CD4-positive, alpha-beta T cell treated with Interleukin-10 for 1 hour (primary cell): ENCODE measurements at places on chromosomes 5 and 9.

GRCh38 chr5:168580227-168580508, 1.0 kb upstream of the PANK3 start:
- no peak for DNase-seq

DNA sequence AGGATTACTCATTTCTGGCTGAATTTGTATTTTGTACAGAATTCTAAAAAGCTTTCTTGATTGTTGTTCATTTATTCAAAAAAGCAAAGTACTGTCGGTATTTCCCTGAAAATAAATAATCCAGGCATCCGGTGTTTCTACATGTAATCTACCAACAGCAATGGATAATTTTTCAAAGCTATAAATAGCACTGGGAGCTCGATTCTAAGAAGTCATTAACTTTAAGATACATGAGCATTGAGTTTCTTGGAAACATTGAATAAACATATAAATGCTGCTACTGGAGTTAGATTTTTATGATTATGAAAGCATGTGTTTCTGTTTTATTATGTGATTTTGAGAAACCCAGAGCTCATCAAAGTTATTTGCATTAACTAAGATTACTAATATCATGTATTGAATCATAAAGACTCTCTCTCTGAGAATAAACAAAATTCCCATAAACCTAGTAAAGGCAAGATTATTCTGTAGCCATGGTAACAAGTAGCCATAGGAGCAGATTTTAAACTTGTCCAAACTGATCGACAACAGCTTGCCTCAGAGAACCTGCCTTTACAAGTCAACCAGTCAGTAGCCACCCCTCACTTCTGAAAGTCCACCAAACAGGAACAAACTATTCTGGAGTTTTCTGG, 197.0 kb downstream of the DRD1 start:
- DNase-seq: no peak

- no peak for DNase-seq
Observed at GRCh38 chr9:106423575-106423974, 439.4 kb upstream of the ZNF462 start.

GRCh38 chr9:86946201-86947145, 833 bp downstream of the GAS1 start:
- peak; percentile 62 for DNase-seq

- no peak for DNase-seq
Observed at GRCh38 chr5:179255527-179256327, 89.5 kb downstream of the ADAMTS2 start.
